Stimulated activated CD4-positive, alpha-beta T cell treated with anti-CD3 and anti-CD28 coated beads, Interleukin-2, amount 100 ng/mL, for 4 hours (primary cell): ENCODE measurements at places on chromosomes 7 and 10.

GRCh38 chr10:131461093-131461492 is 149.6 kb upstream of the TCERG1L start:
- no peak for DNase-seq

GRCh38 chr10:80487791-80488538 is 33.9 kb downstream of the TSPAN14 start:
- DNase-seq, result no peak

- no peak for DNase-seq
These were observed 11.3 kb downstream of the STARD3NL start for GRCh38 chr7:38189231-38189938.

GRCh38 chr7:83439026-83439425 is 209.9 kb downstream of the SEMA3E start:
- no peak for DNase-seq

DNA sequence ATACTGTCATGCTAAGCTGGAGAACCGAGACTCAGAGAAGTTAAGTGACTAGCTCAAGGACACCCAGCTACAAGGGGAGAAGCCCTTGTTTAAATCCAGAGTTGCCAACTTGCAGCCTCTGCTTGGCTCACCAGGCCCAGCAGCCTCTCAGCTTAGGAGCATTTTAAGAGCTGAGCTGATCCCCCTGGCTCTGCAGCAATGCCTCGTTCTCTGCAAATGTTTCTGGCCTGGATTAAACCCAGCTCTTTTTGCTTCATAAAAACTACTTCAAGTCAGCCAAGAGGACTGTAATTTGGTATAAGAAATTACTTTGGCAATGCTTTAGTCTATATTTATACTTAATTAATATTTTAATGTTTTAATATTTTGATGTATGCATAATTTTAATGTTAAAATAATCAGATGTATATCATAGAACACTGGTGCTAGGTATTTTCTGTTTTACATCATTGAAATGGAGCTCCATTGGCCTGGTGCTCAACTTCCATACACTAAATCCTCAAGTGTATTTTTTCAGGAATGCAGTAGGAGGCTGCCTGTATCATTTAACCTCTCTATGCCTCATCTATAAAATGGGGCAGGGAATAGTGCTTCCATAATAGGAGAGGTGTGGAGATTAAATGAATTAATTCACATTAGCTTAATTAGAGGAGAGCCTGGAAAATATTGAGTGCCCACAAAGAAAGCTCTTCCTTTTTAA is 184.2 kb downstream of the EMX2 start:
- no peak for DNase-seq

DNA sequence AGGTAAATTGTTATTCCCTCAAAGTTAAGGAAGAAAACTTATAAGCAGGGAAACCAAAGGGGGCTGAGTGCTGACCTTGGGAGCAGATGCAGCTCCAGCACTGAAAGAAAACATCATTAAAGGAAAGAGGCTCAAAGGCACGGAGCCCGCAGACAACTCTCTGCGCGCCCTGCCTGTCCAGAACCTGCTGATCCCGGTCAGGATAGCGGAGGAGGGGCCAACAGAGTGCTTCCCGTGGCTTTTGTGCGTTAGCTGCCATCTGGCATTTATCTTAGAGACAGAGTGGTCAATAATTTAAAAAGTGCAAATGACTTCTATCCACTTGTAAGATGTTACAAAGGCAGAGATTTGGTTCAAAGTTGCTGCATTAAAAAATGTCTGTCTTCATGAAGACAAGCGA is 162.1 kb downstream of the FANK1 start:
- no peak for DNase-seq

GRCh38 chr7:69827558-69827957 is 229.3 kb downstream of the AUTS2 start:
- no peak for DNase-seq

- no peak for DNase-seq
These were observed 7.5 kb downstream of the EBLN1 start for GRCh38 chr10:22210267-22210666.

DNA sequence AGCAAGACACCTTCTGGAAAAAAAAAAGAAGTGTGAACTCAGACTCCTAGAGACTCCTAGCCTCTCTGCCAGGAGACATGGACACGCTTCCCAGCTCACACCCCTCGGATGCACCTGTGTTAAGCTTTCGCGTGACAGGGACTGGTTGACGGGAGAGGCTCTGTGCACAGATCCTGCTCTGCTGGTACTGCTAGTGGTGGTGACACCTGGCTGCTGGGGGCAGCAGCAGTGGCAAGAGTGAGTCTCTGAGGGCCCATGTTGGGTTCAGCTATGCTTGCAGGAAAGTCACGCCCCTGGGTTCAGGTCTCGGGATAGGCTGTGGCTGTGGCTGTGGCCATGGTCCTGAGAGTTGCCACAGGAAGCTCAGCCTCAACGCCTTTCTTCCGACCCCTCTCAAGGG is 81.1 kb downstream of the XRCC2 start:
- DNase-seq, result no peak

DNA sequence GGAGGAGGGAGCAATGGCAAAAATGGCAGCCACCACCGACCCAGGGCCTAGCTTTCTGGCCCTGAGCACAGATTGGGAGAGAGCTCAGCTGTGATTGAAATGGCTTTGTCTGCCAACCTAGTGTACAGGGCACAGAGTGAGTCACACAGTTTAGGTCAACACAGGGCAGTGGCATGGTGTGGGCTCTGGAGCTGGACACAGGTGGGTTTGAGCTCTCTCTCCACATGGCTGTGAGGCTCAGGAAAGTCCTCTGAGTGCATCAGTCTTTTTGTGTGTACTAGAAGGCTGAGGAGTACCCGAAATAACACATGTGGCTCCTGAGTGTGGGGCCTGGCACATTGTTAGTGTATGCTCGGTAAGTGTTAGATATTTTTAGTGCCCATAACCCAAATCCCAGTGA is 60.2 kb upstream of the LOXL4 start:
- DNase-seq, result no peak

GRCh38 chr7:32289651-32290414 is 200.3 kb downstream of the LSM5 start:
- no peak for DNase-seq

- DNase-seq, result no peak
These were observed 176.8 kb downstream of the WDR37 start for GRCh38 chr10:1233031-1233430.

DNA sequence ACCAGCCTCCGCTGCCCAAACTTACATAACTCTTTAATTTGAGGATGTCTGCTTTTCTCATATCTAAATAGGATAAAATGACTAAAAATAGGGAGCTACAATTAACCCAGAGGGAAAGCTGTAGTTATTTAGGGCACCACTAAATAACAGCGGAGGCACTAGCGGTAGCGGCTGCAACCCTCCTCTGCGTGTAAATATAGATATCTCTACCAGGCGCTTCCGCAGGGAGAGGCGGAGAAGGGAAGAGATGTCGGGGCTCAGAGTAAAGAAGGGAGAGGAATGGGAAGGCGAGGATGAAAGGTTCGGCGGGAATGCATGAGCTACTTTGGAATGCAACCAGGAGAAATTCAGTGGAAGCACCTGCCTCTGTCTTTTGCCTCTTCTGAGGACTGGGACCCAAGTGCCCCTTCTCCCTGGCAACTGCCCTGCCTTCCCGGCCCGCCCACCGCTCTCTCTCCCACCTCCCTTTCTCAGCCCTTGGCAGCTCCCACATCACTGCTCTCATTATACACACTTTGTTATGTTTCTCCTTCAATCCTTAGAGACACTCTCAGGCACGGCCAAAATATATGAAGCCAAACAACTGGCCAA is 698.3 kb downstream of the PARD3 start:
- DNase-seq, result no peak

GRCh38 chr10:109933984-109934565 is 10.8 kb upstream of the XPNPEP1 start:
- DNase-seq, result no peak
